ENCODE measurements at places on chromosomes 1 and 21.

DNA sequence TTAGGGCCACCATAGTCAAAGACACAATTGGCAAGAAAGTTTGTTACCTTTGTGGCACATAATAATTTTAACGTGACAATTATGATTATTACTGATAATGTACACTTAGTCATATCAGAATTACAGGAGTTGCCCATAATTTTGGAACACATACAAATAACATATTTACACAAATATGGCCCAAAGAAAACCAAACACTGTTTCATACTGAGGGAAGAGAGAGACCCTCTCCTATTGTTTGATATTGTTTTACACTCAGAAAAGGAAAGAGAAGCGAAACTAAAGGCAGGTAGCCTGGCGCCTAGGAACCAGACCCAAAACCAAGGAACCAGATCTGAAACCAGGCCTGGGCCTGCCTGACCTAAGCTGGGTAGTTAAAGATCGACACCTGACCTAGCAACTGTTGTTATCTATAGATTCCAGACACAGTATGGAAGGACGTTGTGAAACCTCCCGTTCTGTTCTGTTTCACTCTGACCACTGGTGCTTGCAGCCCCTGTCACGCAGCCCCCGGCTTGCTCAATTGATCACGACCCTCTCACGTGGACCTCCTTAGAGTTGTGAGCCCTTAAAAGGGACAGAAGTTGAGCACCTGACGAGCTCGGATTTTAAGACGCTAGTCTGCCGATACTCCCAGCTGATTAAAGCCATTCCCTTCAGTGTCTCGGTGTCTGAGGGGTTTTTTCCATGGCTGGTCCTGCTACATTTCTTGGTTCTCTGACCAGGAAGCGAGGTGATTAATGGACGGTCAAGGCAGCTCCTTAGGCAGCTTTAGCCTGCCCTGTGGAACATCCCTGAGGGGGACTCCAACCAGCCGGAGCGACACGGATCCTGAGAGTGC is 27.9 kb downstream of the C1orf115 start:
- DNase-seq: no peak

DNA sequence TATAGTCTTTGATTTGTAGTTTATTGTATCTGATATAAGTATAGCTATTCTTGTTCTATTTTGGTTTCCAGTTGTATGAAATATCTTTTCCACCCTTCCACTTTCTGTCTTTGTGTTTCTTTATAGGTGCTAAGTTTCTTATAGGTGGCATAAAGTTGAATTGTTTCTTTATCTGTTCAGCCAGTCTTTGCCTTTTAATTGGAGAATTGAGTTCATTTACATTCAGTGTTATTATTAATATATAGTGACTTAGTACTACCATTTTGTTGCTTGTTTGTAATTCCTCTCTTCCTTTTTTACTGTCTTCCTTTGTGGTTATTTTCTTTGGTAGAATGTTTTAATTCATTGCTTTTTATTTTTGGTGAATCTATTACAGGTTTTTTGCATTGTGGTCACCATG is 77.7 kb downstream of the MAGI3 start:
- DNase-seq: no peak

- DNase-seq: no peak
Observed at GRCh38 chr1:162135271-162135775, 65.8 kb downstream of the NOS1AP start.

DNA sequence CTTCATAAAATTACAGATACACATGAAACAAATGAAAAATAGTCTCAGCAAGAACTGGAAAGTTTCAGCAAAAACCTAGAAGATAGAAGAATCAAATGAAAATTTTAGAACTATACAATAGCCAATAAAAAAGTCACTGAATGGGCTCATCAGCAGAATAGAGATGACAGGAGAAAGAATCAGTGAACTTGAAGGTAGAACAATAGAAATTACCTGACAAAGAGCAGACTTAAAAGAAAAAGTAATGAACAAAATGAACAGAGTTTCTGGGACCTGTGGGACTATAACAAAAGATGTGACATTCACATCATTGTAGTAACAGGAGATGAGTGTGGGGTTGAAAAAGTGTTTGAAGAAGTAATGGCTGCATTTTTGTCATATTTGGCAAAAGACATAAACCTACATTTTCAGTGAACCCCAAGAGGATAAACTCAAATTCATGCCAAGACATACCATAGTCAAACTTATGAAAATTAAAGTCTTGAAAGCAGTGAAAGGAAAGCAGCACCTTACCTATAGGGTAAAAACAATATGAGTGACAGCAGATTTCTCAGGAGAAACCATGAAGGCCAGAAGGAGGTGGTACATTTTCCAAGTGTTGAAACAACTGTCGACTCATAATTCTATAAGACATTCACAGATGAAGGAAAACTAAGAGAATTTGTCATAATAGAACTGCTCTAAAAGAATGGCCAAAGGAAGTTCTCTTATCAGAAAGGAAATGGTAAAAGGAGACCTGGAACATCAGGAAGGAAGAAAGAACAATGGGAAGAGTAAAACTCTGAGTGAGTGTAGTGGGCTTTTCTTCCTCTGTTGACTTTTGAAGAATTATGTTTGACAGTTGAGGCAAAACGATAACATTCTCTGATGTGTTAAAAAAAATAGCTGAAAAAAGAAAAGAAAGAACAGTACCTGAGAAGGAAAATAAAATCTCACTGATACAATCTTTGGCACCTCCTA is 23.5 kb downstream of the NTPCR start:
- no peak for DNase-seq

DNA sequence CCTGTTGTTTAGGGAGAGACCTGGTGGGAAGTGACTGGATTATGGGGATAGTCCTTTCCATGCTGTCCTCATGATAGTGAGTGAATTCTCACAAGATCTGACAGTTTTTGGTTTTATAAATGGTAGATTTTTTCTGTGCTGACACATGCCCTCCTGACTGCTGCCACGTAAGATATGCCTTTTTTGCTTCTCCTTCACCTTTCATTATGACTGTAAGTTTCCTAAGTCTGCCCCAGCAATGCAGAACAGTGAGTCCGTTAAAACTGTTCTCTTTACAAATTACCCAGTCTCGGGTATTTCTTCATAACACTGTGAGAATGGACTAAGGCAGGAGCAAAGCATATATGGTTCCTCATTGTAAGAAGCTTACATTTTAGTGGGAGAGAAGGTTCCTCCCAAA is 1727.2 kb downstream of the NCAM2 start:
- no peak for DNase-seq

- no peak for DNase-seq
Observed at GRCh38 chr1:181126871-181127587, 38.5 kb downstream of the IER5 start.

DNA sequence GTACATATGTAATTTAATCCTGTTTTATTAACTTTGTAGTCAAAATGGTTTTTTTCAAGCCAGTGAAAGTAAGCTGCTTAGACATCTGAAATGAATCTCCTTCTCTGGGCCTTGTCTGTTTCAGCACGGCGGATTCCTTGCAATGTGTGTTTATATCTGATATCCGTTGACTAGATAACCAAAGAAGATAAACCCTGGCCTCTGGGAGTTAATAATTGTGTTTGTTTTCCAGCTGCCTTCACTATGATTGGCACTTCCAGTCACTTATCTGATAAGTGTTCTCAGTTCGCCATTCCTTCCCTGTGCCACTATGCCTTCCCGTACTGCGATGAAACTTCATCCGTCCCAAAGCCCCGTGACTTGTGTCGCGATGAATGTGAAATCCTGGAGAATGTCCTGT is 63.5 kb upstream of the UBE2U start:
- DNase-seq: no peak

DNA sequence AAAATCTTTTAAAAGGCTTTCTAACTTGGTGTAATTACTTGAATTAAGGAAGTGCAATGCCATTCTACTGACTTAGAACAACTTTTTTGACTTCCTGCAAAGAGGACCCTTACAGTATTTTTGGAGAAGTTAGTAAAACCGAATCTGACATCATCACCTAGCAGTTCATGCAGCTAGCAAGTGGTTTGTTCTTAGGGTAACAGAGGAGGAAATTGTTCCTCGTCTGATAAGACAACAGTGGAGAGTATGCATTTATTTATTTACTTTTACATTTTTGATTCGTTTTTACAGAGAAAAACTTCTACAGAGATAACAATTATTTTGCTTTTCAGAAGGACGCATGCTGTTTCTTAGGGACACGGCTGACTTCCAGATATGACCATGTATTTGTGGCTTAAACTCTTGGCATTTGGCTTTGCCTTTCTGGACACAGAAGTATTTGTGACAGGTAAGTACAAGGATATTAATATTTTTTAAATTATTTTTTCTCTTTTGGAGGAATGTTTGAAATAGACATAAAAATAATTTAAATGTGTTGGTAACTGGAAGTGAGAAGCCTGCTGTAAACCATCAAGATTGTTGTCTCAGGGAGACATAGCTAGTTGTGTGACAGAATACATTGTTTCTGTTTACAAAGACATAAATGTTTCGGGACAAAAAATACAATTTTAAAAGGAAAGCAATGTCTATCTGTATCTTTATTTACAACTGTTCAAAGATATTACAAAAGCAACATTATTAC is at the start of gene PTPRC:
PTPRC (plus strand) TSS at position 147 of the 742 bp plus-strand sequence; CDS start at position 376, 229 bp downstream.
- no peak for DNase-seq

DNA sequence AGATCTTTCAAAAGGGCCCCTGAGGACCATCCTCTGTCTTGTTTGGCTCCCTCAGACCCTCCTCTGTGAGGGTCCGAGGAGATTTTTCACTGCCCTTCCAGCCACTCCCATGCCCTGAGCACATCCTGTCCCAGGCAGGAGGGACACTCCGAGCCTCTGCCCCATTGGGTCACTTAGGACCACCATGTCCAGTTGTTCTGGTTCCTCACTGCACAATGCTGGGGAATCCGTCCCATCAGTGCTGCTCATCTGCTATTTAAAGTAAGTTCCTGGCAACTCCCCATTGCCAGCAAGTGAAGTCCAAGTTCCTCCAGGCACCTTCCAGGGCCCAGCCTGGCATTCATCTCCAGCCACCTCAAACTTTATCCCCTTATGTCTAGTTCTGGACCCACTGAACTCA is 117.5 kb upstream of the GRIK3 start:
- DNase-seq: no peak

DNA sequence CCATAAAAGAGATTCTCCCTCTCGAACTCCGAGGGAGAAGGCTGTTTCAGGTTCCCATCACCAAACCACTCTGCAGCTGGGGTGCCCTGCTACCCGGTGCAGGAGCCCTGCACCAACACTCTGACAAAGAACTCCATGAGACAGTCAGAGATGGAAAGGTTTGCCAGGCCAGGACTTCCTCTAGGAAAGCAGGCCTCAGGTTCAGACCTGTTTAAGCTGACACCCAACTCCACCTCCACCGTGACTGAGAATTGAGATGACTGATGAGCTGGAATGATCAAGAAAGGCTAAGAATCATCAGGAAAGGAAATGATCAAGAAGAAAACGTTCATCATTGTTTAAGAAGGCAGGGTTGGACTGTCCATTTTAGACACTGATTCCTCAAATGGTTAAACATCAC is 46.2 kb upstream of the KCNE1 start:
- no peak for DNase-seq

DNA sequence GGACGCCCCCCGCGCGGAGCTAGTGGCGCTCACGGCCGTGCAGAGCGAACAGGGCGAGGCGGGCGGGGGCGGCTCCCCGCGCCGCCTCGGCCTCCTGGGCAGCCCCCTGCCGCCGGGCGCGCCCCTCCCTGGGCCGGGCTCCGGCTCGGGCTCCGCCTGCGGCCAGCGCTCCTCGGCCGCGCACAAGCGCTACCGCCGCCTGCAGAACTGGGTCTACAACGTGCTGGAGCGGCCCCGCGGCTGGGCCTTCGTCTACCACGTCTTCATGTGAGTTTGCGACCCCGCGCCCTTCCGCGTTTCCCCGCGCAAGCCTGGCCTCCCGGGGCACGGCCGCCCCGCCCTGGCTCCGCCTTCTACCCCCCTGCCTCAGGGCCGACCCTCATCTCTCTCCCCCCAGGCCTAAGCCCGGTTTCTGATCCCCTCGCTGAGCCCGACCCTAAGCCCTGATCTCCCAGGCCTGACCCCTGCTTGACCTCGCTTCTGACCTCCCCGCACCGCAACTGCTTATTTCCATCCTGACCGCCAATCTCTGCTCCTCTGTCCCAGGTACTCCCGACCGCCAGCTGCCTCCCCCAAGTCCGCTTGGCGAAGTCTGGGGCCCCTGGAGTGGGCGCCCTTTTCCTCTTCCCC is 669 bp downstream of the KCNQ4 start:
- DNase-seq: no peak

- no peak for DNase-seq
Observed at GRCh38 chr1:87399701-87400100, 71.0 kb downstream of the LMO4 start.

DNA sequence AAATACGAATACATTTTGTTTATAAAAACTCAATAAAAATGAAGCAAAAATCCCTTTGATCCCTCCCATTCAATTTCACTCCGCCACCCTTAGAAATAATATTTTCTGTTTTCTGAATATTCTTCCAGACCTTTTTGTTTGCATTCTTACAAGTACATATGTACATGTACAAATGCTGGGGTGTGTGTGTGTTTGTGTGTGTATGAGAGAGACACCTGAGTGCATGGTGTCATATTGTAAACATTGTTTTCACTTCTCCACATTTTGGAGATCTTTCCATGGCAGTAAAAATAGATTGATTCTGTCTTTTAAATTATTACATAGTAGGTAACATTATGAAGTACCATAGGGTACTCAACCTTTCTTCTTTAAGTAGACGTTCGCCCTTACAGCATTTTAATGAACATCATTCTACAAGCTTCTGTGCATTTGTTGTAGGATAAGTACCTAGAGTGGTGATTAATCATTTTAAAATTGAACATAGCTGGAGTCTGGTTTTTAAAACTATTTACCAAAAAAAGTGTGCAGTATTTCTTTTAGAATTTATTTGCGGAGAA is 1.3 kb upstream of the MPC2 start:
- no peak for DNase-seq

DNA sequence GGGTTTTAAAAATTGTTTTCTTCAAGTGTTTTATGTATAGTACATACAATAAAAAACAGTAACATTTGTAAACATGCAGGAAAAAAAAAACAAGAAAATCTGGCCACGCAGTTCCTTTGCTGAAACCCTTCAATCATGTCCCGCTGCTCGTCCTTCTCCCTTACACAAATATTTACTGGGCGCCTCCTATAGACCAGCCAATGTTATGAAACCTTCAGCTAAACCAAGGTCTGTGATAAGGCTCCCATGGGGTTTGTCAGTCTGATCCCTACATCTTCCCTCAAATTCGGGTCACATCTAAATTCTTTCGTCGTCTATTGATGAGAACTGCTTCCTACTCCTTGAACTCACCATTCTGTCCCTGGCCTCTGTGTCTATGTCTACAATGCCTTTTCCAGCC is 583.9 kb downstream of the SMYD3 start:
- DNase-seq: no peak

GRCh38 chr1:100747771-100748170 is 28.2 kb downstream of the VCAM1 start:
- no peak for DNase-seq

- no peak for DNase-seq
Observed at GRCh38 chr1:198977909-198978308, 339.1 kb downstream of the PTPRC start.

GRCh38 chr1:53739109-53739681 is at the start of gene GLIS1:
TSS of gene GLIS1 (minus strand) at chr1:53739164. CDS start at chr1:53738064, 1,100 bp downstream.
- peak; percentile 89 for DNase-seq

DNA sequence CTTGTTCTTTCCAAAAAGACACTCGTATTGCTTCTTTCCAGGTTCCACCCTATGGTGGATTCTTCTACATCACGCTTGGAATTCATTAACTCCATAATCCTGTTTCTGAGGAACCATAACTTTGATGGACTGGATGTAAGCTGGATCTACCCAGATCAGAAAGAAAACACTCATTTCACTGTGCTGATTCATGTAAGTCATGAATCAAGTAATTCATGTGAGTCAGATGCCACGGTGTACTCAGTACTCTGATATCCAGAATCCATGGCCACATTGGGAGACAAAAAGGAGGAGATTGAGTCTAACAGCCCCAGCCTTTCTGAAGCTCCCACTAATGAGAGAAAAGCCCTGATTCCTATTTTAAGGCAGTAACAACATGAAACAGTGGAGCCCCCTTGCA is 7.4 kb downstream of the CHI3L2 start:
- peak; percentile 45 for DNase-seq
